Stimulated activated CD8-positive, alpha-beta memory T cell treated with anti-CD3 and anti-CD28 coated beads, Interleukin-4, amount 100 ng/mL, for 4 hours (primary cell): ENCODE measurements at places on chromosomes 13 and 19.

- no peak for DNase-seq
Observed at GRCh38 chr13:53545340-53545941, 516.8 kb downstream of the OLFM4 start.

DNA sequence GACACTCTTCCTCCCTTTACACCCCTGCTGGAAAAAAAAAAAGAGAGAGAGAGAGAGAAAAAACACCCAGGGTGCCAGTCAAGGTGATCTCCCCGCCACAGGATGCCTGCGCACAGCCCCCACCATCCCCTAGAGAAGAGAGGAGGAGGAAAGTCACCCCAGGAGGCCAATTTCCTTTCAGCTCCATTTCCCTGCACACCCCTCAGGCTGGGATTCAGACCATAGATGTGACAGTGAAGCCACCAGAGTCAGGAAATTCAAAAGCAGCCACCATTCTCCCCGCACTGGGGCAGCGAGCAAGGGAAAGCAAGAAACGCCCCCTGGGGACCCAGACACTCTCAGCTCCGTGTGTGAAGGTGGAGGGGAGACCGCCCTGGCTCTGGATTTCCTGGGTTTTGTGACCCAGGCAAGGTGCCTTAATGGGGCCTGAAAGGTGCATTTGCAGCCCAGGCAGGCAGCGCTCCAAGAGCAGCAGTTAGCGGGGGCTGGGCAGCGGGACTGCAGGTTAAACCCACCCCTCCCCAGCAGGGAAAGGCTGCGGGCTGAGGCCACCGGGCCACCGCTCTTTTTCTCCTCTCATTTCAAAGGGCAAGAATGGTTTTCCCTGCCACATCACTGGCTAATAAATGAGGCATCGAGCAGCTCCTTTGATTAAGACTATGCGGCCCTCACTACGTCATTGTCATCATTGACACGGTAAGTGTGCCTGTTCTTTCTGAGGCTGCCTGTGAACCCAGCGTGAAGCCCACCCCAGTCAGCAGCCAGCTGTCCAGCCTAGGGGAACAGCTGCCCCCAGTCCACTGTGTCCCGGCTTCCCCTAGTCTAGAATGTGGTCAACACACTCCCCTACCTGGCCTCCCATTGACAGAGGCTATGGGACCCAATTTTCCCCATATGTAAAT, 83.8 kb upstream of the TM9SF2 start:
- no peak for DNase-seq

GRCh38 chr13:32206097-32206740, 108.9 kb downstream of the ZAR1L start:
- no peak for DNase-seq

DNA sequence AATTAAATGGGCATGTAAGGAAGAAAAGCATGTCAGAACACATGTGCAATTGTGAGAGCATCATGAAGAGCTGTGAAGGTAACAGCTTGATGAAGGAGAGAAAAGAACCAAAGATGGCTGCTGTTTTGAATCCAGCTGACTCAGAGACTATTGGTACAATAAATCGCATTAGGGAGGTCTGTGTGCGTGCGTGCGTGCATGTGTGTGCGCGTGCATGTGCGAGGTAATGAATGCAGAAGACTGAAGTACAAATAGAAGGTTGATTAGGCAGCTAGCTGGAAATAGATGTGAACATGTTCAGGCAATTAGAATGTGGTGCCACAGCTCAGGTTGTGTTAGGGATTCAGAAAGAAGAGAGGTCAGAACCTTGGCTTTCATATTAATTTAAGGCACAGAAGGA, 440.5 kb downstream of the OXGR1 start:
- no peak for DNase-seq

- DNase-seq: no peak
Observed at GRCh38 chr13:109868578-109869311, 82.4 kb upstream of the IRS2 start.

- no peak for DNase-seq
Observed at GRCh38 chr13:113164492-113164891, 6.0 kb downstream of the PROZ start.

DNA sequence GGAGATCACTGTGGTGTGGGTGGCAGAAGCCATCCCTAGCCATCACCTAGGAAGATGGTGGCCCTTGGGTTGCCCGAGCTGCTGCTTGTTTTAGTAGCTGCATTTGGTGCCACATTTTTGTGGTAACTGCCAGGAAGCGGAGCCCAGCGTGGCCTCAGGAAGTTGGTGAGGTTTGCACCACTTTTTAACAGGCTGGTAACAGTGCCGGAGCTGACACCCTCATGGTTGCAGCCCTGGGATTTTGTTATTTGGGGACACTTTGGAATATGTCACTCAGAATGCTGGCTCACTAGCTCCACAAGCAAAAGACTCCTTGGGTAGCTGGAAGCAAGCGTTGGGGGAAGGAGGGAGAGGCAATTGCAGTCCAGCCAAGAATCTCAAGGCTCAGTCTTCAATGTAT, 22.1 kb downstream of the ACTN4 start:
- DNase-seq: no peak

GRCh38 chr13:103908911-103909310, 842.7 kb upstream of the SLC10A2 start:
- DNase-seq: no peak

GRCh38 chr19:11400798-11401197, 16.7 kb upstream of the EPOR start:
- DNase-seq: no peak

GRCh38 chr13:95880331-95880730, 172.9 kb downstream of the UGGT2 start:
- no peak for DNase-seq

GRCh38 chr19:55460670-55461258, 678 bp downstream of the ISOC2 start:
- no peak for DNase-seq

- DNase-seq: no peak
Observed at GRCh38 chr13:45863709-45864590, 12.4 kb upstream of the SIAH3 start.

DNA sequence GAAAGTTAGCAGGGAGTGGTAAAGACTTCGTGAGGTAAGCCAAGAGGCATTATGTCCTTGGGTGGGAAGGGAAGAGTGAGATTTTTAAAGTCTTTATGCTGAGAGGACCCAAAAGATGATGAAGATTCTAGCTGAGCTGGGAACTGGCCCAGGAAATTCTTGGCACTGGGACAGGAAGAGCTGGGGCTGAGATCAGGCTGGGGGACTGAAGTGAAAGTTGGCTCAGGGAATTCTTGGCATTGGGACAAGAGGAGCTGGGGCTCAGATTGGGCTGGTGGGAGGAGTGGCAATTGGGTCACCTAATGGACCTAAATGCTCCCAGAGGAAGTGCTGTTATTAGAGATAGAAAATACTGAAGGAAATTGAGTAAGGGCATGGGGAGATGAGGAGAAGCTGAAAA, 8.8 kb downstream of the SCEL start:
- no peak for DNase-seq

DNA sequence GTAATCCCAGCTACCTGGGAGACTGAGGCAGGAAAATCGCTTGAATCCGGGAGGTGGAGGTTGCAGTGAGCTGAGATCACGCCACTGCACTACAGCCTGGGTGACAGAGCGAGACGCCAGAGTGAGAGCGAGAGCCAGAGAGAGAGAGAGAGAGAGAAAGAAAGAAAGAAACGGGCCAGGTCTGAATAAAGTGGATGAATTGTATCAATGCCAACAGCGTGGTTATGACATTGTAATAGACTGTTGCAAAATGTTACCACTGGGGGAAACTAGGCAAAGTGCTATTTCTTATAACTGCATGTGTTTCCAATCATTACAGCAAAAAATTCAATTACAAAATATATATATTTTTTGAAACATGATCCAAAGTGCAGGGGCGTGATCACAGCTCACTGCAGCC, 11.8 kb upstream of the BTBD2 start:
- DNase-seq: no peak

DNA sequence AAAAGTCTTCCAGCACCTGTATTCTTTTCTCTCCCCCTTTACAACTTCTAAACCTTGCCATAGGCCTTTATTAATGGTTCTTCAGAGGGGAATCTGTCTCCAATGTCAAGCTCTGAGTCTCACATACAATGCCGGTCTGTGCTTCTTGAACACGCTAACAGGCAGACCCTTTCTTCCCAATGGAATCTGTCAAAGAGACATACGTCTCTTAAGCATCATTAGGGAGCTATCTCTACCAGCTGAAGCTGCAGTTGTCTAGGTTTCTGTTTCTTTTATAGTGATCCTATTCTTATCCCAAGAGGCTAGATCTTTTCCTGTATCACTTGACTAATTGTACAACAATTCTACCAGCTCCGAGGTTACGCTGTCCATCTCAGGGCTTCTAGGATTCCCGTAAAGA, 560.8 kb upstream of the NBEA start:
- DNase-seq: no peak

- DNase-seq: no peak
Observed at GRCh38 chr19:10866495-10866894, 4.9 kb upstream of the CARM1 start.

DNA sequence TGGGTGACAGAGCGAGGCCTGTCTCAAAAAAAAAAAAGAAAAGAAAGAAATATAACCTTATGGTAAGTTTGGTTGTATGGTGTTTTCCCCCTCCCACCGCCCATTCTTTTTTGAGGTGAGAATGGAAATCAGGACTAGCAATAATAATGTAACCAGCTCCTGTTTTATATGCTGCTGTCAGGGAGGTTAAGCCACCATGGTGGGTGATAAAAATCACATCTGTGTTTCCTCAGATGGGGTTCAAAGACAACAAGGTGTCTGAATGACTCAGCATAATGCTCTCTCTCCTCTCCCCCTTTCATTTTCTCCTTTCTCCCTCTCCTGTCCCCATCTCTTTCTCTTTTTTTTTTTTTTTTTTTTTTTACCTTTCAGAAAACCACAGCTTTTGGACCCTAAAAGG, 28.3 kb upstream of the GARRE1 start:
- no peak for DNase-seq

DNA sequence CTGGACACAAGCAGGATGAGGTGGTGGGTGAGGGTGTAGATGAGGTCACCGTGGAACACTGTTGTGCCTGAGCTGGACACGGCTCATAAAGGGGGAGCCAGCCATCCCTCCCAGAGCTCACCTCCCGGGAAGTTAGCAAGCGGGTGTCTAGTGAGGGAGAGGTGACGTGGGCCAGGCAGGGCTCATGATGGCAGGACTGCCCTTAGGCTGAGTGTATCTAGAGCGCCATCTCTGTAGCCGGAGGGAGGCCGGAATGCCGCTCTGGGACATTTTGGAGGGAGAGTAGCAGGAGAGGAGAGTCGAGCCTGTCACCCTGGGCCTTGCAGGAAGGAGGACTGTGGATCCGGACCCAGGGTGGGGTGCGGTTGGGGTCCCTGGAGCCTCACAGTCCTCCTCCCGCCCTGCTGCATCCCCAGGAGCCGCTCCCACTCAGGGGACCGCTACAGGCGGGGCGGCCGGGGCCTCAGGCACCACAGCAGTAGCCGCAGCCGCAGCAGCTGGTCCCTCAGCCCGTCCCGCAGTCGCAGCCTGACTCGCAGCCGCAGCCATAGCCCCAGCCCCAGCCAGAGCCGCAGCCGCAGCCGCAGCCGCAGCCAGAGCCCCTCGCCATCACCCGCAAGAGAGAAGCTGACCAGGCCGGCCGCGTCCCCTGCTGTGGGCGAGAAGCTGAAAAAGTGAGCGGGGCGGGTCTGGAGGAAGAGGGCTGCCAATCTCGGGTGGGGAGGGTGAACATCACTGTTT, 9.2 kb downstream of the ZNF296 start:
- DNase-seq: no peak

- DNase-seq: no peak
Observed at GRCh38 chr19:13404236-13404635, 102.0 kb downstream of the CACNA1A start.

DNA sequence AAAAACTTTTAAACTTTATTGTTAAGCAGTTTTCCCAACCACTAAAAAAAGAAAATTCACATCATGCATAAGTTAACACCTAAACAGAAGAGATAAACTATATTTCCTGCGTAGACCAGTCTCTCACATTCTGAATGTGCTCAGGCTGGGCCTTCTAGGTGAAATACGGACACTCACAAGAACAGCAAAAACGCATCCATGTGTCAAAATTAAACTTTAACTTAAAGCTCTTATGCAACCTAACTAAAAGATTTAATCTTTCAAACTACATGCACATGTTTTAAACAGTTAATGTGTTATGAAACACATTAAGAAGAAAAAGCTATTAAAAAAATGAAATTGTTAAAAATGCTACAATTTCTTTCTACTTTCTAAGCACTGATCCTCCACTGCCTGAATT, 2.6 kb downstream of the SAFB2 start:
- DNase-seq: no peak

- no peak for DNase-seq
Observed at GRCh38 chr19:40690050-40690692, at the start of gene NUMBL. TSS of gene NUMBL (minus strand) at chr19:40690651. CDS start at chr19:40690483, 168 bp downstream.

- no peak for DNase-seq
Observed at GRCh38 chr13:98487016-98487415, 89.9 kb downstream of the STK24 start.

DNA sequence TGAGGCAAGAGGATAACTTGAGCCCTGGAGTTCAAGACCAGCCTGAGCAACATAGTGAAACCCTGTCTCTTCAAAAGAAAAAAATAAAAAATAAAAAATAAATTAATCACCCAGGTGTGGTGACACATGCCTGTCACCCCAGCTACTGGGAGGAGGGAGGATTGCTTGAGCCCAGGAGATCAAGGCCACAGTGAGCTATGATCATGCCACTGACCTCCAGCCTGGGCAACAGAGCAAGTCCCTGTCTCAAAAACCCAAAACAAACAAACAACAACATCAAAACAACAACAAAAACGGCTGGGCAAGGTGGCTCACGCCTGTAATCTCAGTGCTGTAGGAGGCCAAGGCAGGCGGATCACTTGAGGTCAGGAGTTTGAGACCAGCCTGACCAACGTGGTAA, 4.3 kb upstream of the SLC39A3 start:
- DNase-seq: no peak

DNA sequence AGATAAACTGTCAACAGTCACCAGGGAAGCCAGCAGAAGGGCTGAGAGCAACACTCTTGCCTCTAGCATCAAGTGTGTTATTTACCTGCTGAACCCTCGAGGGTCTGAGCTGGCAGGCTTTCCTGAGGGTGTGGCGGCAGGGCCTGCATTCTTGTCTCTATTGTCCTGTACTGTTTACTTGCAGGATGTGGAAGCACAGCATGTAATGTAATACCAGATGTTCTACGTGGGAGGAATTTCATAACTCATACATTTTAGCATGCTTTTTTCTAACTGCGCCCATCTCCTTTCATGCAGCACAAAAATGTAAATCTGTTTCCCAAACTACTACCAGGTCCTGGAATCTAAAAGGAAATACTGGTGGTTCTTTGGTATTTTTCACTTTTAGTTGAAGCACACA, 153.1 kb downstream of the RGCC start:
- no peak for DNase-seq

GRCh38 chr13:29543230-29544215, 52.0 kb downstream of the SLC7A1 start:
- no peak for DNase-seq

- no peak for DNase-seq
Observed at GRCh38 chr19:50187937-50188336, 15.5 kb upstream of the MYH14 start.

GRCh38 chr13:45773236-45773635, 71.1 kb downstream of the CBY2 start:
- no peak for DNase-seq

GRCh38 chr13:18943721-18944391, 237.8 kb downstream of the TUBA3C start:
- DNase-seq: no peak

GRCh38 chr13:20819715-20820114, 46.0 kb upstream of the EEF1AKMT1 start:
- DNase-seq: no peak

GRCh38 chr13:31963631-31964030, 67.9 kb upstream of the FRY start:
- no peak for DNase-seq

- DNase-seq: no peak
Observed at GRCh38 chr19:21751384-21751783, 16.0 kb downstream of the ZNF100 start.

- no peak for DNase-seq
Observed at GRCh38 chr19:52170304-52170703, 1.1 kb downstream of the ZNF836 start.
